Stimulated activated CD4-positive, alpha-beta T cell treated with anti-CD3 and anti-CD28 coated beads, Interleukin-4, amount 100 ng/mL, for 24 hours (primary cell): ENCODE measurements at places on chromosomes 3 and 15.

DNA sequence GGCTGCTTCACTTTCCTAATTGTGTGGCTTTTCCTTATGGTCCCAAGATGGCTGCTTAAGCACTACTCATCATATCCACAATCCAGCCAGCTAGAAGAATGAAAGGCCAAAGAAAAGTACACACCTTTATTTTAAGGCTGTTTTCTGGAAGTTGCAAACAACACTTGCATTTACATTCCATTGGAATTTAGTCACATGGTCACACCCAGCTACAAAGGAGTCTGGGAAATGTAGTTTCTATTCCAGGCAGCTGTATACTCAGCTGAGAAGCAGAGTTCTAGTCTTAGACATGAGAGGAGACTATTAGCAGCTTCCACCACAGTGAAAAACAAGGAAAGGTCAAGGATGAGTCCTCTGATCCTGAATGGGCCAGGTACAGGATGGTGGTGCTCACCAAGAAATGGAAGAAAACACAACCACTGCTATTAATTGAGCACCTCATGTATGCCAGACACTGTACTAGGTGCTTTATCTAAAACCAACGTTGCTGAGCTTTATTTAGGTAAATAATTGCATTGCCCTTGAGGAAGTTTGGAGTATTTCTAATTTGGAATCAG, 28.0 kb upstream of the ATG7 start:
- DNase-seq = no peak

DNA sequence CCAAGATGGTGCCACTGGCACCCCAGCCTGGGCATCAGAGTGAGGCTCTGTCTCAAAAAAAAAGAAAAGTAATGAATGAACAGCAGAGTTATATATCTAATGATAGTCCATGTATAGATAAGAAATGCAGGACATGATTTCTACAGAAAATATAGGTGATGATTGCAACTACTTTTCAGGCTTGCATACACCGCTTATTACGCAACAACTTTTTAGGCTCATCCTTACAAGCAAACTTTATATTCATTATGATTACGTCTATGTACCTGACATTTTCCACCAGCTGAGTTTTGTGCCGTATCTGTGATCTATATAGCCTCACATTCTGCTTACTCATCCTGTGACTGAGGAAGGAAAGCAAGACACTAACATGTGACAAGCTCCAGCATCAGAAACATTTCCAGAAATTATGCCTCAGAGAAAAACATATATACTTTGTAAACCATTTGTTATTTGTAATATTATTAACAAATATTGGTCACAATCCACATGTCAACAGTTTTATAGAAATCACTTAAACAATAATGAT, 906.3 kb downstream of the ZPLD1 start:
- DNase-seq = no peak

DNA sequence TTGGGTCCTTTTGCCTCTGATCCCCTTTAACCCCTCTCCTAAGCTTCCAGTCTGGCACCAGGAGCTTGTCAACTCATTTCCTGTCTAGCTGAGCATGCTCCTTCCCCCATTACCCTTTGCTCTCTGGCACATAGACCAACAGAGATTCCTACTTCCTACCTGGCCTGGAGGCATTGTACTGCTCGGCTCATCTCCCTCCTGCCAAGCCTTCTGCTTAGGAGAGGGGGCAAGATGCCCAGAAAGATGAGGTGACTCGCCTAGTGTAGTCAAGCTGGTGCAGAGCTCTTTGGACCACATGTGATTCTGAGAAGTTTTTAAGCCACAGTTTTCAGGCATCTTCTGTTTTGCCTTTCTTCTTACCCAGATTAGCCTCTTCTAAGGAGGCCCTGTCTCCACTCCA, 95.4 kb downstream of the ZNF621 start:
- no peak for DNase-seq

- no peak for DNase-seq
These were observed 10.4 kb downstream of the SEMA6D start for GRCh38 chr15:47727676-47728075.

DNA sequence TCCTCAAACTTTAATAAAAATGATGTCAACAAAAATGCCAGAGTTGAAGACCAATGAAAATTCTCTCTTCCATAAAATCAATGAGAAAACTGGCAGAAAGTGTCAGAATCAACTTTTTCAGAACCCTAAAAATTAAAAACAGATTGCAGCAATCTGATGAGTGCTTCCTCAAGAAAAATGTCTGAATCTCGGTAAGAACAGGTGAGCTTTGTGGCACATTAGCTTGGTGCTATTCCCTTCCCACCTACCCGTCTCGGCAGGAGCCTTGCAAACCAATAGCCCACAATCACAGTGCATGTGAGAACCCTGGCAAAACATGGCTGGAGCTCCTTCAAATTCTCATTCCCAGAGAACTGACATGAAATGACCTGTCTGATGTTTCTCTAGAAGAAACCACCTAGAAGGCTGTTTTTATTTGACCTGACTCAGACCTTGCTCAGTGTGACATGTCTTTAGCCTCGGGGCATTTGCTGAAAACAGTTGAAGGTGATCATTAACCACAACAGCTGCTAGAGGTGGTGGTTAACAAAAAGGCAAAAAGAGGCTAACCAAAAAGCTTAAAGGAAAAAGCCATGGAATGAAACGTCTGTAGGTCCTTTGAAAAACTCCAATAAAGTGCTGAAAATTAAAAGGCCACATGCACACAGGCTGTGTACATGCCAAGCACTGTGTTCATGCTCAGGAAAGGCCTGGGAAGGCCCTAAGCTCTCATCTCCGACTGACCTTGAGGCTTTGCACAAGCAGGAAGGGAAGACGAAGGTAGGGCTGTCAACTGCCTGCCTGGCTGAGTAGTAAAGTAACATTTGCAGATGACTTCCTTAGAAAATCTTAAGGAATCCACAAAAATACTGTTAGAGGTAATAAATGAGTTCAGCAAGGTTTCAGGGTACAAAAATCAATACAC, 253.0 kb upstream of the NSMCE3 start:
- no peak for DNase-seq

- no peak for DNase-seq
These were observed 567.3 kb downstream of the GRM7 start for GRCh38 chr3:7428206-7428718.
